ENCODE measurements at places on chromosomes 16 and 17.

- DNase-seq = no peak
- peaks cover 25% of the 10 kb centered on the region for H3K27me3 ChIP-seq
- no peaks in the 10 kb centered on the region for H3K36me3 ChIP-seq
- H3K4me1 ChIP-seq = no peaks in the 10 kb centered on the region
- no peak overlapping the region for H3K4me3 ChIP-seq
- H3K27ac ChIP-seq = no peak overlapping the region
Measured at GRCh38 chr17:79627184-79627765, 16.4 kb upstream of the RBFOX3 start.

- no peaks in the 10 kb centered on the region for H3K4me1 ChIP-seq
- no peak overlapping the region for H3K4me3 ChIP-seq
- H3K27me3 ChIP-seq = no peaks in the 10 kb centered on the region
- peaks cover 100% of the 10 kb centered on the region for H3K36me3 ChIP-seq
- DNase-seq = no peak
Measured at GRCh38 chr17:48928876-48929811, 15.5 kb downstream of the SNF8 start.

GRCh38 chr17:43901861-43902589, 5.3 kb downstream of the MPP2 start:
- no peaks in the 10 kb centered on the region for H3K27me3 ChIP-seq
- H3K27ac ChIP-seq = no peak overlapping the region
- no peaks in the 10 kb centered on the region for H3K36me3 ChIP-seq

GRCh38 chr16:86248310-86248905, 261.9 kb upstream of the FOXF1 start:
- H3K4me1 ChIP-seq = no peaks in the 10 kb centered on the region
- DNase-seq = no peak

DNA sequence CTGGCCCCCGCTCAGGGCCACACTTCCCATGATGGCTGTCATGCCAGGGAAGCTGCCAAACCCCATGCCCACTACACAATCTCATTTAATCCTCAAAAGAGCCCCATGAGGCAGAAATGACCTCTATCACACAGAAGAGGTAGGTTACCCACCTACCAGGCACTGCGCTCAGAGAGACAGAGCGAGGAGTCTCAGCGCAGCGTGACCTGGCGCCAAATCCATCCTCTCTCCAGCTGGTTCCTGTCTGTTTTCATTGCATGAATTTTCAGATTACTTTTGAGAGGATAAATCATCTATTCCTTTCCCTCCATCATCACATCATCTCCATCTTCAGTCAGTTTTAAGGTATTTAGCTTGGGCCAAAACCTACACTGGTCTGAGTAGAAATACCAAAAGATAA, 101.5 kb upstream of the DNAH17 start:
- H3K36me3 ChIP-seq = peaks cover 89% of the 10 kb centered on the region
- no peaks in the 10 kb centered on the region for H3K4me1 ChIP-seq
- H3K27me3 ChIP-seq = no peaks in the 10 kb centered on the region
- DNase-seq = no peak
- no peak overlapping the region for H3K27ac ChIP-seq

Data from tibial nerve (tissue), 4 donors.